ENCODE measurements at places on chromosomes 1 and 21.

DNA sequence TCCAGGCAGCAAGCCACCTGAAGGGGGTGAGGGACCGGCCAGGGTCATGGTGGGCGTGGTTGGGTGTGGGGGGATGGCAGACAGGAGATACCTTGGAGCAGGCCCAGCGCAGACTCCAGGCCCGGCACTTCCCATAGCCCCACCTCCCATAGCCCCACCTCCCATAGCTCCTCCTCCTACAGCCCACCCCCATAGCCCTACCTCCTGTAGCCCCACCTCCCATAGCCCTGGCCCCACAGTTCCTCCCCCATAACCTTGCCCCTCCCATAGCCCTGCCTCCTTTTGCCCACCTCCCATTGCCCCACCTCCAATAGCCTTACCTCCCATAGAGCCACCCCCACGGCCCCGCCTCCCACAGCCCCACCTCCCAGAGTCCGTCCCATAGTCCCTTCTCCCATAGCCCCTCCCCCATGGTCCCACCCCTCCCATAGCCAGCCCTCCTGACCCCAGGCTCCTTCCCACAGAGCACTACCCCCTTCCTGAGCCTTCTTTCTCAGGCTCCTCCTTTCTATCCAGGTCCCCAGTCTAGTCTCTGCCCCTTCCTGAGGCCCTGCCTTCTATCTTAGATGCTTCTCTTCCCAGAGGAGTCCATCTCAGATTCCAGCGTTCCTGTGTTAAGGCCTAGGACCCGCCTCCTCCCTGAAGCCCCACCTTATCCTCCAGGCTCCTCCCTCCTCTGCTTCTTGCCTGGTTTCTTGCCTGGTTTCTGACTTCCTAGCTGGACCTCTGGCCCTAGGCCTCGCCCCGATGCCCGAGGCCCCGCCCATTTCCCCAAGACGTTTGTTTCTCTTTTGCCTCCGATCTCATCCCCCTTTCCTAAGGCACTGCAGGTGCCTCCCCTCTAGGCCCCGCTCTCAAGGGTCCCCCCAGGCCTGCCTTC lies 46.8 kb downstream of the PTPRU start:
- peak; percentile 62 for DNase-seq

DNA sequence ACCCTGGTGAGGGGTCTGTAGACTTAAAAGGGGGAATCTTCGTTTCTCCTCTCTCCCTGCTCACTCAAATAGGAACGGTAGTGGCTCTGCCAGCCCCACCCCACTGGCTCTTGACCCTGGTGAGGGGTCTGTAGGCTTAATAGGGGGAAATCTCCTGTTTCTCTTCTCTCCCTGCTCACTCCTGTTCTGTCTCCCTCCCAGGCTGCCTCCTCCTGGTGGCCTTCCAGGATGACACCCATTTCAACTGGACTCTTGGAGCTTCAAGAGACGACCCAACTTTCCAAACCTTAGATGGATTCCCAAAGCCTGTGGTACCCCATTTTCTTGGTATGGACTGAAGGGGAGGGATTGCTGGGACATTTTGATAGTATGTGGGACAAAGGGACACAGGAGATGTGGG lies 1.4 kb upstream of the EPHB2 start:
- peak; percentile 5 for DNase-seq

GRCh38 chr21:45432575-45433255 lies 27.8 kb downstream of the COL18A1 start:
- DNase-seq, result peak; percentile 83

DNA sequence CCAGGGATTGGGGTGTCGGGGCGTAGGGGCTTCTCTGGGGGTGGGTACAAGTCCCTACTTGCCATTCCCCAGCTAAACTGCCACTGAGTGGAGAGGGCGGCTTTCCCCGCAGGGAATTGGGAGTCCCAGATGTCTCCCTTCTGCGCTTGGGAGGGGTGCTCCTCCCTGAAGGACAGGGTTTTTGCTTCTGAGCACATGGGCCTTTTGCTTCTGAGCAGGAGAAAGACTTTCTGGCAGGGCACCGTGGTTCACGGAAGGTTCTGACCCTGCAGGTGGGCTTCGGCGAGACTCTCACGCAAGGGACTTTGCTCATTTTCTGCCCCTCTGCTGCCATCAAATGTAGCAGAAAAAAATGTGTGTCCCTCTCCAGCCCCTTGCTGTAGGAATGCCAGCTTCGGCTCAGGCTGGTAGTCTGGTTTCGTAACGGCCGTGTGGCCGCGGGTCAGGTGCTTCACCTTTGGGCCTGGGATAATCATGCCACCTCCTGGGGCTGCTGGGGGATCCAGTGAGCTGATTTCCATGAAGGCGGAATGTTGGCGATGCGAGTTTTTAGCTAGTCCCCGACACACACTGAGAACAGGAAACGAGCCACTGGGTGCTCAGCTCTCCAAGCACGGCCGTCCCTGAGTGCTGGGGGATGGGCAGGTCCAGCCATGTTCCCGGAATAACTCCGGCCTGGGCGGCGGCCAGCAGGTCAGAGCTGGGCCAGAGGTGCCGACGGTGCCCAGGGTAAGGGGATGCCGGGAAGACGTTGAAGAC lies 364.0 kb downstream of the CAMTA1 start:
- peak; percentile 87 for DNase-seq

DNA sequence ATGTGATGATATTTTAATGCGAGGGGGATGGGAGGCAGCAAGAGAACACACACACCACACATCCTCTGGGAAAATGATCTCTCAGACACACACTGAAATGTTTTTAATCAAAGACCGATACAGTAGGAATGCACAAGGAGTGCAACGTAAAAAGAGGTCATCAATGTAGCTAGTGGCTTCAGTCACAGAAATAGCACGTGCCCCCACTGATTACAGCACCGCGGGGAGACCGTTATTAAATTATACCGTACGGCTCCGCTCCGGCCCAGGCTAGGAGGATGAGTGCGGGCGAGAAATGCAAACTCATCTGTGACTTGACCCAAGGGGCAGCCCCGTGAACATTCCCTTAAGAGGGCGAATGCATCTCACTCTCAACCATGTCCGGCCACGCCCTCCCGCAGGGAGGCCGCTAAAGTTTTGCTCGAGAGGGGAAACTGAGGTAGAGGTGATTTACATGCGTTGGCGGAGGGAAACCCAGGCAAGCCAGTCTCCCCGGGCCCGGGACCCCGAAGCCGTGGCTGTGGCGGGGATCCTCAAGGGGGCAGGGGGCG lies 552 bp downstream of the UBR4 start:
- DNase-seq, result no peak

DNA sequence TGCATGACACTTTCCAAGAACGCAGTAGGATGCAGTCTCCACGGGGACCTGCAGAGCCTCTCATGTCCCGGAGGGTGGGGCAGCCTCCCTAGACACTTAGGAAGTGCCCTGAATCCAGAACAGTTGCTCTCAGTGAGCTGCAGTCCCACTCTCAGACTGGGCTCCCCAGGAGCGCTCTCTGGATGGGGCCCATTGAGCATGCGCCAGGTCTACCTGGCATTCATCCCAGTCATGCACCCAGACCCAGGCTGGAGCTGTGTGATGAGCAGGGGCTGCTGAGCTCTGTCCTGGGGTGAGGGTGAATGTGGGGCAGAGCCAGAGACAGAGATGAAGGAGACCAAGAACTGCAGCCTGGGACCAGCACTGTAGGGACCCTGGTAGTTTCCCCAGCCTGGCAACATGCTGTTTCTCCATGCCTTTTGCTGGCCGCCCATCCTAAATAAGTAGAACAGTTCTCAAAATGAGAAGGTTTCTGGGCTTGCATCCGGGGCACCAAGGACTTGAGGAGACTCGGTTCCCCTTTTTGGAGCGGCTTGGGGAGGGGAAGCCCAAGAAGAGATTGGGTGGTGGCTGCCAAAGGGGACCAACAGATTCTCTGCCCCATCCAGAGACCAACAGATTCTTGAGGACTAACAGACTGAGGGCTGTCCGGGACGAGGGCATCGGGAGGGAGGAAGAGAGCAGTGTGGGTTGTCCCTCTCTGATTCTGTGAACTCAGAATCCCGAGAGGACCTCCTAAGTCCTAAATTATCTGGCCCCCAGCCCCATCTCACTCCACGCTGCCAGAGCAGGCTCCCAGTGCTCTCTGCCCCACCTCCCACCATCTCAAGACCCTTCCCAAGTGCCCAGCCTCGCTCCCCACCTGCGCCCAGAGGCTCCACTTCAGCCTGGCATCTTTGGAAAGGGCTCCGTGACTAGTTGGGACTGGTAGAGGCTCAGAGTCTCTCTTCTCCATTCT lies 1.0 kb upstream of the PGLYRP4 start:
- DNase-seq, result no peak

- DNase-seq, result no peak
These were observed 4.1 kb downstream of the WARS2 start for GRCh38 chr1:119136401-119136800.

GRCh38 chr1:236064674-236065508 lies at the start of gene NID1:
Gene NID1, minus strand, starts transcription at chr1:236065090. Its CDS starts 11 bp downstream, at chr1:236065079.
- peak; percentile 95 for DNase-seq

GRCh38 chr1:65255035-65255655 lies 54.2 kb upstream of the DNAJC6 start:
- DNase-seq, result no peak

DNA sequence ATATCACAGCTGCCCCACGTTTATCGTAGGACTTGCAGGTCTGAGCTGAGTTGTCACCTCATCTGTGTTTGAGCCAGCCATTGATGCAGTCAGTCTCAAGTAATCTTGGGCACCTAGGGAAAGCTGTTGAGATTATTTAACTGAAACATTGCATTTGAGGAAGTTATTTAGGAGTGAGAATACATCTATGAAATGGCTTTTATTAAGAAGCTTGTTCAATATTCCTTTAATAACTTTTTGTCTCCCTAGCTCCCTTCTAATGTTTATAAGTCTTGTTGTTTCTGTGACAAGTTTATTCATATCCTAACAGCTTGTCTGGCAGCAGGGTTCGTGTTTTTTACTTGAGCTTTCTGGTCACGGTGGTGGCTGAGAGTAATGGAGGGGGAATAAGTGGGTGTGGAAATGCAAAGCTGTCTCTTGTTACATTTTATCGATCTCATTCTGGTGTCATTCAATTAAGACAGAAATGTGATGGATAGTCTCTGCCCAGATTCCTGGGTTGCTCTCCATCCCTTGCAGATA lies 555.9 kb downstream of the USP25 start:
- DNase-seq, result no peak

- DNase-seq, result peak; percentile 74
These were observed 120.8 kb upstream of the RRP15 start for GRCh38 chr1:218164111-218164929.

DNA sequence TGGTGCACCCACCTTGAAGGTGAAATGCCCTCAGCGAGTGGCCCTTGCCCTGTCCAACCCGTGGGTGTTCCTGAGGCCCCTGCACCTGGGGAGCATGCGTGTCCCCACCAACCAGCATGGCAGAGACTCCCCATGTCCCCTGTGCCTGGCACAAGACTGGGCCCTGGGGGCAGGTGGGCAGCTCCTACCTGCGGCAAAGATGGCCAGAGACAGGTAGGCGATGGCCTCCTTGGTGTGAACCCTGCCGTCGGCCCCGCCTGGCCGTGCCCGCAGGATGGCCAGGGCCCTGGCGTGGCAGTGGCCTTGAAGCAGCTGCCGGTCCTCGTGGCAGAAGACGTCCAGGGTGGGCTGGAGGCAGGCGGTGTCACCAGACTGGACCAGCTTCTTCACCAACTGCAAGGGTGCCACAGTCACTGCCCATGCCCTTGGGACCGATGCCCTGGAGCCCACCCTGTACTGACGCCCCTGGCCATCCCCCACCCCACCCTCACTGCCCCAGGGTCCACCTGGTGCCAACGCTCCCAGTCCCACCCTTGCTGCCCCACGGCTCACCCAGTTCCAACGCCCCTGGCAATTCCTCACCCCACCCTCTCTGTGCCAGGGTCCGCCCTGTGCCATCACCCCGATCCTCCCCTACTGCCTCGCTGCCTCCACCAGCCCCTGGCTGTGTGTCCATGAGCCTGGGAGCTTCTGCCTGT lies 15.7 kb downstream of the TTC34 start:
- peak; percentile 6 for DNase-seq

GRCh38 chr1:13813398-13814012 lies 113.5 kb downstream of the PRDM2 start:
- peak; percentile 78 for DNase-seq

DNA sequence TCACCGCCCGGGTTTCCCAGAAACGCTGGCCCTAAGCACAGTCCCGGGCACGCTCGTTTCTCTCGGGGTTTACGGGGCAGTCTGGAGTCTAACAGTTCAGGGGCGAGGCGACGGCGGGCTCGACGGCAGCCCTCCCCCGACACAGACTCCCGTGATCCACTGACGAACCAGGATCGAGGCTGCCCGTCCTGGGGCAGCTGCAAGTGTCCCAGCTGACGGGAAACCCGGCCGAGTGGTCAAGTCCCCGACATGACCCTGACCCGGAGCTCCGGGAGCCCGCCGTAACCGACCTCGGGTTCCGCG lies 494 bp downstream of the UBE2J2 start:
- no peak for DNase-seq

DNA sequence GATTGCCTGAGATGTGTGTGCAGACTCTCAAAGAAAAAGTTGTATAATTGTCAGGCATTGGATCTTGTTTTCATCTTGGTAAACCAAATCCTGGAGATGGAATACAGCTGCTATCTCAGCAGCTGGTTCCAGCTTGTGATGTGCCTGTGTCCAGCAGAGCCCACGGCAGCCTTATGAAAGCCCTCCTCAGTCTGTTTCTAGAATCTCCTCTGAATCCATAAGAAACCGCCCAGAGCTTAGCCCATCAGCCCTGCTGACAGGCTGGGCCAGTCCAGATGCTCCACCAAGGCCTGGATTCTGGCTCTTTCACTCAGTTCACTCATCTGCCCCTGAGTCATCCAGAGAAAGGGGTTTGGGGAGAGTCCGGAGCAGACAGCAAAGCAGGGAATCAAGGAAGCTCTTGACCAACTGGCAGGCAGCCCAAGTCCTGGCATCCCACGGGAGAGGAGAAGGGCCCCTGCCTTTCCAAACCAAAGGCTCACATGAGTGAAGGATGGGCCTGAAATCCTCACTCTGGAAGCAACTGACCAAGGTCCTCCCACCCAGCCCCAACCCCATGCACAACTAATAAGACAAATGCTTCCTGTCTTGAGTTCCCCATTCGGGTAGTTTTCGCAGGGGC lies 45.7 kb downstream of the NAV1 start:
- peak; percentile 60 for DNase-seq

DNA sequence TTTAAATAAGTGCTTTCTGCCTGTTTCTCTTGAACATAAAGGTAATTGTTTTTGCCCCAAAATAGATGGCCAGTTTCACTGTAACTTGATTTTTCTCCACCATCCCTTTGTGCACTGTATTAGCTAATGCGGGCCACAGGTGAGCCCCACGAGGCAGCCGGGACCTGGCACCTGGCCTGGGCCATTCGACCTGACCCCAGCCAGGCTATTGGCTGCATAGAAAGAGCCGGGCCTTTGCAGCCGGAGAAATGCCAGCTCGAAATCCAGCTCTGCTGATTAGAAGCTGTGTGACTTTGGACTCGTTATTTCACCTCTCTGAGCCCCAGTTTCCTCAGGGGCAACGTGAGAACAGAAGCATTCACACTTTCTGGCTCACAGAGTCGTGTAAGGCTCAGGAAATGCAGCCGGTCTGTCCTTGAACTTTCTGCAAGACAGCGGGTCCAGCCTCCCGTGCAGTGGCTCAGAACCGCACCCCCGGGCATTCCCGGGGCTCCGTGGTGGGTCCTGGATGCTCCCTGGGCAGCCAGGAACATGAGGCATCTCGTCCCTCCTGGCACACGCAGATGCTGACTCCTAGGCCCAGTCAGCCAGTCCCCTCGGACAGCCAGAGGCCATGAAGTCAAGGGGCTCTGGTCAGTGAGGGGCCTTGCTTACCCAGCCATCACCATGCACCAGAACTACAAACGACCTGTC lies 37.4 kb upstream of the ACTRT2 start:
- DNase-seq, result no peak
